ENCODE measurements at places on chromosomes 2 and 18.

GRCh38 chr2:237118561-237119155, 33.0 kb downstream of the COPS8 start:
- no peak for DNase-seq

DNA sequence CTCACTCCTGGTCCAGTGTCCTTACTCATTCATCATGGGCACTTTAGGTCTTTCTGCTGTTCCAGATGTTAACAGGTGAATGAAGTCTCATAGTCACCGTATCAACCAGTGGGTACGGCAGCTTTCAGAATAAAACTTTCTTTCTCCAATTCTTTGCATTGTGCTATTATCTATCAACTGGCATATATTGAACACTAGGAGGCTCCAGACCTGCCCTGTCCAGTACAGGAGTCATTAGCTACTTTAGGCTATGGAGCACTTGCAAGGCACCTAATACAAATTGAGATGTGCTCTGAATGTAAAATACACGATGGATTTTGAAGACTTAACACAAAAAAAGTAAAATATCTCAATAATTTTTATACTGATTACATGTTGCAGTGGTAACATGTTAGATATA, 43.2 kb upstream of the NEB start:
- no peak for DNase-seq

GRCh38 chr18:63705401-63705800, 2.6 kb downstream of the SERPINB11 start:
- no peak for DNase-seq

DNA sequence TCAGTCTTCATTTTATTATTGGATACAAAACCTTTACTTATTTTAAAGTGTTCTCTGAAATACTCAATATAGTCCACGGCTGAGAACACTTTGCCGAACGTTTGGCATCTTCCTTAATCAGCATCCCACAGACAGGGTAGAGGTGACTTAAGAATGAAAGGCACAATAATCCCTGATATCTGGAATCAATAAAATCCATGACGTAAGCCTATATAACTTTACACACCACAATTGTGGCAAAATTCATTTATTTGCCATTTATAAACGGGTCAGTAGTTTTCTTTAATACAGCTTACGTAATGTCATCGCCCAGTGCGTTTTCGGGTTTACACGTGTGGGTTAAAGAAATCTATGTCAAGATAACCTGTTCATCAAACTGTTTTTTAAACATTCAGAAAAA, 1.3 kb downstream of the MGAT4A start:
- no peak for DNase-seq

DNA sequence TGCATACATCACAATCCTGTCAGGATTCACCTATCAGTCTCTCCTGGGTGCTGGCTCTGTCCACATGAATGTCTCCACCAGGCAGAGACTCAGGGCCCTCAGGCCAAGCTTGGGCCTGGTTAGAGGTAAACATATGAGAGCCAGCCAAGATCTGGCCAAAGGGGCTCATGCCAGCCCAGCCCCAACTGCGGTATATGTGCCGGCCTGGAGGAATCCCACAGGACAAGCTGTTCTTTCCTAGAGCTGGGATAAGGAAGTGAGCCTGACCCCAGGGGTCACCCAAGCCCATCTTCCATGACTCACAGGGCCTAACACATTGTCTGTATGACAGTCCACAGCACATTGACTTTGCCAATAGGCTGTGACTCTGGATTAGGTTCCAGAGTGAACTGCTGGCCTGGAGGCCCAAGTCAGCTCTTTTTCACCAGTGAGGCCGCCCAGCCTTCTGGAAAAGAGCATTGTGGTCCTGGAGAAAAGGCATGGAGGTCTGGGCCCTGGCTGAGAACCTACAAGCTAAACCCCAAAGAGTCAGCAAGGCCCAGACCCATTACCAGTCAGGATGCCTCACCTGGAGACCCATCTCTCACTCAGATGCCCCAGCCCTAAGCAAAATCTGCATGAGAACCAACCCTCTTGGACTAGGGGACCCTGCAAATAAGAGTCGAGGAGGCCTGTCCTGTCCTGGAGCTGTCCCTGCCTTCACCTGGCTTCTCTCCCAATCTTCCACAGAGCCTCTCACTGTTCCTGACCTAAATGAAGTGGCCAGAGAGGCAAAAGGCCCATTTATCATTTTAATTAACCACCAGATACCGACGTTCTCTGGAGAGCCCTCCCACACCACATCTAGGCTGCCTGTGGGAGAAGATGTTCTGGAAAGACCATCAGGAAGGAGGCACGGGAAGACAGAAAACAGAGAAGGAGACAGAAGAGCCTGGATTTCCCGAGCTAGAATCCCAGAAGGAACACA, 120.9 kb upstream of the PKDCC start:
- peak; percentile 63 for DNase-seq

DNA sequence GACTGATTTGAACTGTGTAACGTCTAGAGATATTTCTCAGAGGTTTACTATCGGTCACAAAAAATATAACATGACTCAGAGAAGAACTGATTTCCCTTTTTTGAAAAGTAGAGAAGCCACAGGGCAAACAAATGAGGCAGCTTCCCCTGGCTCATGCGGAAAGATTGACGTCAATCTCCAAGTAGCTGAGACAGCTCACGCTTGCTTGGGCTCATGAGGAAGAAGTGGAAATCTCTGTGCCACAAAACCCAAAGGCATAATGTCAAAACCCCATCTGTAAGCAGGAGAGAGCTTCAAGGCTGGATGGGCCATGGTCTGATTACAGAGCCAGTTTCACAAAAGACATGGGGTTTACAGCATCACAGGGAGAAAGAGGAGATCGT, 188.1 kb downstream of the ARL4C start:
- DNase-seq: no peak

DNA sequence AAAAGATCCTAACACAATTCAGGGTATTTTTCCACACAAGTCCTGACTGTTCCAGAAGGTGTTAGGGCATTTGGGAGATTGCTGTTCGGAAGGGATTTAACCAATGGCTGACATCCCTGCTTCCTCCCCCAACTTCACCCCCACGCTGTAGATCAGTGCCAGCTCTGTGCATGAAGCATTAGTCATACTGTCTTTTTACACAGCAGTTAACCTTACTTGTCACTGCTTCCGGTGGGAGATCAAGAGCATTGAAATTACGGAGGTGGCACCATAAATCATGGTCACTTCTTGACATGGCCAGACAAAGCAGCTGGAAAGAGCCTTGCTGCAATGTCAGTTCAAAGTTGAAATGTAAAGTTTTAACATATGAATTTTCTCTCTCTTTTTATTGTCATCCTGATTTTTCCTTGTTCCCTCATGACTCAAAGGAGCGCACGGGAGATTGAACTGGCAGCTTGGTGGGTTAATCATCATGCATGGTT, 70.2 kb downstream of the HRH4 start:
- peak; percentile 23 for DNase-seq

GRCh38 chr2:100944617-100945432, 57.3 kb upstream of the RPL31 start:
- DNase-seq: no peak

- DNase-seq: no peak
These were observed 4.4 kb upstream of the USP40 start for GRCh38 chr2:233571001-233571400.

GRCh38 chr2:101831351-101831865, 133.9 kb downstream of the MAP4K4 start:
- DNase-seq: peak; percentile 79

GRCh38 chr2:69143748-69144360, 130.9 kb downstream of the ANTXR1 start:
- DNase-seq: no peak

DNA sequence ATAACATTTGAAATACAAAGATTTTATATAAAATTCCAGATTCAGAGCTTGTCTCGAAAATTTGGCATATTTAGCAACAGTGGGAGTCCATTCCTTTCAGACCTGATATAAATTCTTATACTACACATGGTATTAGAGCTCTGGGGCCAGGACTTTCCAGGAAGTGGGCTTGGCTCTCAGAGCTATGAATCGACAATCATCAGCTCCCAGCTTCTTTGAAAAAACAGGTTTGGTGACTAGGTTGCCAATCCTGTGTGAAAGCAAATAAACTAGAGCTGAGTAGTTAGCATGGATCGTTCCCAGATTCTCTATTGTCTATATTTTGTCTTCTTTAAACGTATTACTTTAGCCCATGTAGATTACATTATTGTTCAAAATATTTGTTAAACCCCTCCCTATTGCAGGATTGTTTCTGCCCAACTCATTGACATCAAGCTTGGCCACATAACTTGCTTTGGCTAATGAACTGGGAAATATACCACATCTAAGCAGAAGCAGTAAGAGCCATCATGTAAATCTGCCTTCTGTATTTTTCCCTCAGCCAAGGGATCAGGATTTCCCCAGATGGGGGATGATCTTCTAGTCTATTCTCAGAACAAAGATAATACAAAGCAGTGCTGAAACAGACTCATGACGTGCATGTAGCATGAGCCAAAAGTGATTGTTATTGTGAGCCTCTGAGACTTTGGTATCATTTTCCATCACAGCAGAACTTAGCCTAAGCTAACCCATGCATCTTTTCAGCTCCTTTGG, 105.4 kb downstream of the KCNH7 start:
- no peak for DNase-seq
